Esophagus squamous epithelium (tissue), 5 donors: ENCODE measurements at places on chromosomes 6 and 20.

DNA sequence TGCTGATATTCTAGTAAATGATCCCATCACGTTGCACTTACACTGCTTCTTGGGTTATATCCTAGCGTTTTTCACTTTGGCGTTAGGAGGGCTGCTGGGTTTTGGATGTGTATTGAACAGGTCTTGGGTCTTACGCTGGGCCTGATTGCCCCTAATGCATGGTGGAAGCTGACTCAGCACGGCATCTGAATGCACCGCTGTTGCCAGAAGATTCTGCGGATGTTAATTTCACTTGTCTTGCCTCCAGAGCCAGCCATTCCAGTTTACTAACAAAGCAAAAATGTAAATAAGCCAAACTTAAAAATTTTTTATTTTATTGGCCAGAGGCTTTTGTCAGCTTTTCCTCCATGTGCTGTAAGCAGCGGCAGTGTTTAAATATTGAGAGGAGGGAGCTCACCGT is 233.5 kb downstream of the TMEM242 start:
- DNase-seq: no peak

- DNase-seq: no peak
These were observed 301.2 kb upstream of the BMP2 start for GRCh38 chr20:6466075-6466810.

- DNase-seq: no peak
These were observed 36.0 kb downstream of the PIM1 start for GRCh38 chr6:37205997-37206340.

DNA sequence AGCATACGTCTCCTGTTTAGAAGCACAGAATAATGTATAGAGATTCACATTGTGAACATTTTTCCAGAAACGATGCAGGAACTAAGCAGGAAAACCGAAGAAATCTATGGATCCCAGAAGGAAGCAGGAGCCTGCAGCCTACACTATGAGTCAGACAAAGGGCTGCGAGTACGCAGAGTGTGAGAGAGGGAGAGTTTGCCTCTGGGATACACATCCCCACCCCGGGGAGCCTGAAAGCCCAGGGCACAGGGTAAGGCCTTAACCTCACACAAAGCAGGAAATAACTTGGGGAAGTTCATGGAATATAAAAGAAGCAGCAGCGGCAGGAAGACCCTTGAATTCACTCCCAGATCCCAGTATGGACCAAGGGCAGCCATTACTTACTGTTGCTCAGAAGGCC is 842.1 kb upstream of the MANEA start:
- no peak for DNase-seq

- no peak for DNase-seq
These were observed 104.0 kb upstream of the ZFP64 start for GRCh38 chr20:52295556-52295955.

DNA sequence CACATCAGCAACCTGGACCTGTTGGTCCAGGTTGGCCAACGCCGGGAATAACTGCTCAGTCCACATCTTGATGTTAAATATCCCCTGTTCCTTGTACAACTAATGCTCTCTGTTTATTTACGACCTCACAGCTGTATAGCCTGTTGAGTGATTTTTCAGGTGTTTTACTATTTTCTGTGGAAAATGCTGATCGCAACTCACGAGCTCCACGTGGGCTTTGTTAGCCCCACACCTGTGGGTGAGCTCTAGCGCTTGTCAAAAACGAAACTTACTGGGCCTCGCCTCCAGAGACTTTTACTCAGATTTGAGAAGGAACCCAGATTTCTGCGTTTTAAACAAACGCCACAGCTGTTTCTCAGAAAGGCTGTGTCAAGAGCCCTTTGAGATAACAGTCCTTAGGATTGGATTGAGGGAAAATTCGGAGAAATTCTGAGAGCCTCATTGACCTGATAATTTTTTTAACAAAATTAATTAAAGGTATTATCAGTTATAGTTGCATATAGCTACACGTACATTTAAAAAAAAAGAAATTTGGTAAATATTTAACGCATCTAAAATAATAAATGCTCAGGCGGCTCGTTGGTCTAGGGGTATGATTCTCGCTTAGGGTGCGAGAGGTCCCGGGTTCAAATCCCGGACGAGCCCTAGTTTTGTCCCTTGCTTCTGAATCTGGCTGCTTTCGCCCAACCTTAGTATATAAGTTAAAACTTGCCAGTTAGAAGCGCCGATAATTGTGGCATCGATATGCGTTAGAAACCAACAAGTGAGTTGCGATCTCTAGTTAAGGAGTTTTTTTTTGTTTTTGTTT is 16.7 kb downstream of the HMGN4 start:
- DNase-seq: no peak

GRCh38 chr20:21518292-21518991 is 4.6 kb upstream of the NKX2-2 start:
- no peak for DNase-seq

GRCh38 chr6:87289571-87289970 is 32.8 kb upstream of the SMIM8 start:
- no peak for DNase-seq

GRCh38 chr6:8231956-8232355 is 129.6 kb upstream of the EEF1E1 start:
- no peak for DNase-seq

DNA sequence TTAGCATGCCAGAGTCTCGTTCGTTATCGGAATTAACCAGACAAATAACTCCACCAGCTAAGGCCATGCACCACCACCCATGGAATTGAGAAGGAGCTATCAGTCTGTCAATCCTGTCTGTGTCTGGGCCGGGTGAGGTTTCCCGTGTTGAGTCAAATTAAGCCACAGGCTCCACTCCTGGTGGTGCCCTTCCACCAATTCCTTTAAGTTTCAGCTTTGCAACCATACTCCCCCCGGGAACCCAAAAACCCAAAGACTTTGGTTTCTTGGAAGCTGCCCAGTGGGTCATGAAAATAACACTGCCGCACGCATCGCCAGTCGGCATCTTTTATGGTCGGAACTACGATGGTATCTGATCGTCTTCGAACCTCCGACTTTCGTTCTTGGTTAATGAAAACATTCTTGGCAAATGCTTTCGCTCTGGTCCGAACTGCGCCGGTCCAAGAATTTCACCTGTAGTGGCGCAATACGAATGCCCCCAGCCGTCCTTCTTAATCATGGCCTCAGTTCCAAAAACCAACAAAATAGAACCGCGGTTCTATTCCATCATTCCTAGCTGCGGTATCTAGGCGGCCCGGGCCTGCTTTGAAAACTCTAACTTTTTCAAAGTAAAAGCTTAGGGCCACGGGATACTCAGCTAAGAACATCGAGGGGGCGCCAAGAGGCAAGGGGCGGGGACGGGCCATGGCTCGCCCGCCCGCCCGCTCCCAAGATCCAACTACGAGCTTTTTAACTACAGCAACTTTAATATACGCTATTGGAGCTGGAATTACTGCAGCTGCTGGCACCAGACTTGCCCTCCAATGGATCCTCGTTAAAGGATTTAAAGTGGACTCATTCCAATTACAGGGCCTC is 1958.5 kb upstream of the DEFB115 start:
- DNase-seq: no peak

GRCh38 chr6:46440141-46440540 is 51.1 kb downstream of the RCAN2 start:
- DNase-seq: no peak

GRCh38 chr6:56851074-56851473 is 103.8 kb upstream of the BEND6 start:
- DNase-seq: no peak

DNA sequence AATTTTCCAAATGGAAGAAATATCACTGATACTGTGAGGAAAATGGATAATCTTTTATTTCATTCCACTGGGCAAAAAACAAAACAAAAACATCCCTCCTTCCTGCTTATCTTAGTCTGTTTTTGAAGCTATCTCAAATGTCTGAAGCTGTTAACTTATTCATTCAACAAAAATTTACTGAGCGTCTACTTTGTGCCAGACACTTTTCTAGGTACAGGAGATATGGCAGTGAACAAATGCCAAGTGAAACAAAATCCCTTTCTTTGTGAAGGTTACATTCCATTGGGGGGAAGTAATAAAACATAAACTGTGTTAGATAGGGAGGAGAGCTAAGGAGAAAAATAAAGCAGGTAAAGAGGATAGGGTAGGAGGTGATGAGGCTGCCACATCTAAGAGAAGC is 47.5 kb downstream of the TNFRSF21 start:
- DNase-seq: no peak

DNA sequence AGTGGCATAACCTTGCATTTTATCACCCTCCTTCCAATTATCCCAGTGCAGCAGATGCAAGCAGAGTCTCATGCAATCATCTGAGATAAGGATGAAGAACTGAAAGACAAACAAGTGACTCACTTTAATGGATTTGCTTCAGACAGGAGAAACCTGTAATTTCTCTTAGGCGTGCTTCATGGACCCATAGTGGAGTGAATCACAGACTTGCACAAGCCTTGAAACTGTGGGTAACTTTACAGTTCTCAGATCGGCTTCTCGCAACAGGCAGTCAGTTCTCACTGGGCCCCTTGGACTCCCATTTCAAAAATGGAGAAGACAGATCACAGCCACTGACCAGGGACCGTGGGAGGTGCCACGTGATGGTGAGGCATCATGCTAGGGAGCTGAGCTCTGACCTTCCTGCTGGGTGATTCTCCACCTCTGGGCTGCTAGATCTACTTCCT is at the start of gene ADGRF4:
ADGRF4 (plus strand) TSS at position 239 of the 446 bp plus-strand sequence. CDS start 8,666 bp downstream, outside the sequence.
- no peak for DNase-seq

DNA sequence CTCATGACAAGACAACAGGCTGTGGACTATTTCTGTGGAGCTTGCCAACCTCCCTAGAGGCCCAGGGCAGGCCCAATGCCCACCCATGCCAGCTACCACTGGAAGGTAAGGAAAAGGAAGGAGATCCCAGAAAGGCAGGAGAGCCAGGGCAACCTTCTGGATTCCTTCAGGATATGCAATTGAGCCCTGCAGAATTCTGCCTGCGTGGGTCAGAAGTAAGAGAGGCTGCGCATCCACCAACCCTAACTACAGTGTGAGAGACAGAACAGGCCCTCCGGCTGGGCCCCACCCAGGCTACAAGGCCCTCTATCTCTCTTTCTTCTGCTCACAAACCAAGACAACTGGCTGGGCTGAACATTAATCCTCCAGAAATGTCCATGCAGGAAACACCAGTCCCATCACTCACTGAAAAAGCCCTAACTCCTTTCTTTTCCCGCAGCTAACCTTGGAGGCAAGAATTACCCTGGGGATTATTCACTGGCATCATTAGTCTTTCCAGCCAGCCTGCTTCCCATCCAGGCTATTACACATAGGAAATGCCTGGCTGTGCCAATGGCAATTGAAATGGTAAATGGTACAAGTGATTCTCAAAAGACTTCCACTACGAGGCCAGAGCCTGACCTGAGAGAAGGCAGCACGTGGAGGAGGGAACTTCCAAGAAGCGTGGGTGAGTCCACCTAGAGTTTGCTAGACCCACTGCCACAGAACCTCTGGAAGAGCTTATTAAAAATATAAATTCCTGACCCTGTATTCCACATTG is 15.2 kb downstream of the MAP1LC3A start:
- no peak for DNase-seq

- no peak for DNase-seq
These were observed 125.3 kb upstream of the DST start for GRCh38 chr6:56767892-56768531.

DNA sequence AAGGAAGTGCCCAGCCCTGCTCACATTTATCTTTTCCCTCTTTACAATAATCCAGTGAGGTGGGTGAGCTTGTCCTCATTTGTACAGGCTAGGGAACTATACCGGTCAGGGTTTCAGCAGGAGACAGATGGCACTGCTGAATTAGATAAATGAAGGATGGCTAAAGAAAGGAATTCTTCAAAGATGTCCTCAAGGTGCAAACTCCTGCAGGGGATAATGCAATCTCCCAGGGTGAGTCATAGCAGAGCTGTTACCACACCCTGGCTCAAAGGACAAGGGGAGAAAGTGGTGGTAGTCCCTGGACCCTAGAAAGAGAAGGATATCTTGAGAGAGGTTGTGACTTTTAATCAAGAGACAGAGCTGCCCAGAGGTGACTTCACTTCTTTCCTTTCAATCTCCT is 66.7 kb downstream of the RFPL4B start:
- DNase-seq: no peak

DNA sequence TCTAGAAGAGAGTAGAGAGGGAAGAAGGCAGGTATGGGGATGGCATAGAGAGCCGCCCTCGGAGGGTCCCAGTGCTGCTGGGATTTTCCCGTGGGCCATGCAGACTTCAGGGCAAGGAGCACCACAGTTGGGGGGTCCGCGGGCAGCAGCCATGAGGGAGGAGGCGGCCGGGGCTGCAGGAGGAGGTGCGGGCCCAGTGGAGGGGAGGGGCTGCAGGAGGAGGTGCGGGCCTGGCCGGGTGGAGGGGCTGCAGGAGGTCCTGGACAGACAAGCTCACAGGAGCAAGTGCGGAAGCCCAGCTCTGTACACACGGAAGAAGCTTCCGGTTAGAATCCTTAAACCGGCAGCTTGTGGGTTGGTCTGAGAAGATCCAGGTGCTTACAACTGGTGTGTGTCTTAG is 34.6 kb upstream of the CHRNA4 start:
- DNase-seq: no peak

GRCh38 chr6:160226118-160226591 is 32.5 kb downstream of the SLC22A2 start:
- DNase-seq: no peak
